ENCODE measurements at places on chromosomes 3 and 15.

- peak; percentile 59 for DNase-seq
Measured at GRCh38 chr3:10192953-10193691, 28.4 kb downstream of the IRAK2 start.

DNA sequence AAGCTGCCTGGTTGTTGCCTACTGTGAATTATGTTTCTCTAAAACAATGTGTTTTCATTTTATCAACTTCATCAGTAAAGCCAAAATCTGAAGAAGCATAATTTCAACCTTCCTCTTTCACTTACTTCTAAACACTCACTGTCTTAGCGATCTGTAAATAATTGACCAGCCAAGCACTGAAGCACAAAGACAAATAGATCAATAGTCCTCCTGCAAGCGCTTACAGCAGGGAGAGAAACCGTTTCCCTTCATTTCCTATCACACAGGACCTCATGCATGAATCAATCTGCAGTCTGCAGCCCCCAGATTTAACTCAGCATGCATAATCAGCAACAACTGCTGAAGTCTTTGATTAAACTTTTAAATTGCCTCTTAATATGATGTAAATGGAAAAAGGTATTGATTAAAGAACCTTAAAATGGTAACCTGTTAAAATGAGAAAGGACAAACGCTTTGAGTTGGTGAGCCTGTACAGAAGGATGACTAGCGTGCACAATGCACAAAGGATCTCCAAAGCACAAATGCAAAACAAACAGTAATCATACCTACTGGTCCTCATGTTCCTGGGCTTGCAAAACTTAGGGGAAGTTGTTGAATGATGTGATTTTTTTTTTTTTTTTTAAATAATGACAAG is 370.2 kb upstream of the ZNF385D start:
- no peak for DNase-seq

DNA sequence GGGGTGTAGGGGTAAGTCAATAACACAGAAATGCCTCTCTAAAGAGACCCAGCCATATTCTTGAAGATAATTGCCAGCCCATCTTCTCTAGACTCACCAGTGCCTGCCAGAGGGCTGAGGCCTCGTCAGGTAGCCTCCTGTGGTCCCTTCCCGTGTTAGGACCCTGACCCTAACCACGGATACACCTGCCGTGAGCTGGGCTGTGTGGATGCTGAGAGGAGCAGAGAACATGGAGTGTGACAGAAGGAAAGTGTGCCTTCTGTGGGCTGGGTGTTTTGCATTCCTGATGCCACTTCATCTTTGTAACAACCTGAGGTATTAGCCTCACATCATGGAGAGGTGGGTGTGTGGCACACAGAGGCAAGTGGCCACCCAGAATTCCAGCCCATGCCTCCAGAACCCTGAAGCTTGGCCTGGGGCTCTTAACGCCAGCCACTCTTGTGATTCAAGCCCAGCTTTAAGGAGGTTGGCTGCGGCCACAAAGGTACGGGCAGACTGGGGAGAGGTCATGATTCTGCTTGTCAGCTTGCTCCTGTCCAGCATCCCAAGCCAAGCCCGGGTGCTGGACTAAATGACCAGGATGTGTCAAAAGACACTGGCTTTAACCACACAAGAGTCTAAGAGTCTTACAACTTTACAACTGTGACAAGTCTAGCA is 21.1 kb upstream of the ABTB1 start:
- no peak for DNase-seq

GRCh38 chr3:159560214-159560979 is 428.2 kb upstream of the IL12A start:
- DNase-seq = no peak

- DNase-seq = peak; percentile 42
Measured at GRCh38 chr3:41933154-41933676, 28.7 kb downstream of the ULK4 start.

DNA sequence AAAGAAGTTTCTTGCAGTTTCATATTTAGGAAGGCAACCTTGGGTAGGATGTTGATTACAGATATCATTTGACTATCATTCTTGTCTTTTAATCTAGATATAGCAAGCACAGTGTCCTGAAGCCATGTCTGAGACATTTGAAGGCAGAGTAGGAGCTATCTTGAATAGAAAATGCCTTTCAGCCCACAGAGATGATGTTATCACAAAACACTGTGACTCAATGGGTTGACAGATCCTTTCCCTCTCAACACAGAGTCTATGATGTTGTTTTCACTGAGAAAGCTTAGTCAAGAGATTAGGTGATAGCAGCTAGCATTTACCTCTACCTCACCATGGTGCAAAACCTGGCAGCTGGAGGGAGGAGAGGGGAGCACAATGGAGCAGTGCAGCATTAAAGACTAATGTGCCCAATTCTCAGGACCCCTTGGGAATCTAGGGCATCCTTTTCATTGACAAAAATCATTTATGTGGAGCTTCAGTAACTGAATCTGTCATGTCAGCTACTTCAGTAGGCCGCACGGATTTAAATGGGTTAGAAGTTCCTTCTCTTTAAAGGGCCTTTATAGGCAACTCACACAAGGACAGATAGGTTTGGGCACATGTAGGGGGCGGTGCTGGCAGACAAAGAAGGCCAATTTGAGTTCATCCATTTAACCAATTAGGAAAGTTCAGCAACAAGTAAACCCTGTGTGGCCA is 121.8 kb downstream of the AGBL1 start:
- DNase-seq = no peak

- no peak for DNase-seq
Measured at GRCh38 chr3:146125951-146126350, 35.0 kb downstream of the PLOD2 start.

DNA sequence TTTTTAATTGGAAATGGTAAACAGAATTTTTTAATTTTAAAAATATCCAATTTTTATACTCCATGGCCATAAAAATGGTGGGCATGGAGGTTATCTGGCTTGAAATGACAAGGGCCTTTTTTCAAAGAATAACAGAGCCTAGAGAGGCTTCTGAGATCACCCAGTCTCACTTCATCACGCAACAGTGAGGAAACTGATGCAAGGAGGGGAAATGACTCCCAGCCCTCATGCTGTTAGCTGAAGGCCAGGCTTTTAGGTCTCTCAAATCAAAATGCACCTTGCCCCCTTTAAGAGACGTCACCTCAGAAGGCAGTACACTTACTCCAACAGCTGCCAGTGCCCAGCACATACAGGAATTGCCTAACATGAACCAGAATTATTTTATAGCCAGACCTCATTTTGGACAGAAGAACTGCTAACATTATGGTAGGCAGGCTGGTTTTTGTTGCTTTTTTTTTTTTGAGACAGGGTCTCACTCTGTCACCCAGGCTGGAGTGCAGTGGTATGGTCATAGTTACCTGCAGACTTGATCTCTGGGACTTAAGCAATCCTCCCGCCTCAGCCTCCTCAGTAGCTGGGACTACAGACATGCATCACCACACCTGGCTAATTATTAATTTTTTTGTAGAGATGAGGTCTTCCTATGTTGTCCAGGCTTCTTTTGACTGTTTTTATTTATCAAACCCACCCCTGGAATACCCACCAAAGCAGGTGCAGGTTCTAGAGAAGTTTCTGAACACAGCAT is 9.1 kb downstream of the RAB43 start:
- no peak for DNase-seq

DNA sequence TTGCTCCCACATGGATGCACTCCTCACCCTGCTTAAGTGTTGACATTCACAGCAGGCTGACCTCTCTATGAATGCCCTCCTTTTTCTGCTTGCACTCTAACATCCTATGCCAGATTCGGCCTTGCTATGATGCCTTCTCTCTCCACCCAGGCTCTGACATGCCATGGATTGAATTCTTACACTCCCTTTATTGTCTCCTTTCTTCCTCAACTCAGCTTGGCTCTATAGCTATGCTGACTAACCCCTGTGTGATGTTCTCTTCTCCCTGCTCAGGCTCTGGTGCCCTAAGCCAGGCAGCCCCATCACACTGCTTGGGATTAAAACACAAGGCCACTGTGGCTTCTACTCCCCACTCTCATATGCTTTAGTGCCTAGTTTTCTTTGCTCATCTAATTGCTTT is 563.7 kb downstream of the NSUN3 start:
- no peak for DNase-seq

DNA sequence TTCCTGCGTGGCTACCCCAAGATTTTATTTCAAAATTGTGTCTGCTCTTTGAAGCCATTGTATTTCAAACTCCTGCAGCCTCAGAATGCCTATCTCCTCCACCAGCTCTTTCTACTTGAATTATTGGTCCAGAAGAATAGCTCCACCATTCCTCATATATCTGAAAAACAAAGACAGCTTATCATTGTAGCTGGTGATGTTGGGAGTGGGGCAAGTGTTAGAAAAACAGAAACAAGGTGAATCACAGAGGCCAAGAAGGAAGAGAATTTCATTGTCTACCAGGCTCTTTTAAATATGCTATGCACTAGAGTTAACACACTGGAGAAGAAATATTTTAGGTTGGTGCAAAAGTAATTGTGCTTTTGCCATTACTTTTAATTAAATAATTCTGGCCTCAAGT is 307.9 kb upstream of the ROPN1 start:
- DNase-seq = no peak

- DNase-seq = no peak
Measured at GRCh38 chr15:89767411-89767915, 8.7 kb upstream of the MESP2 start.

GRCh38 chr3:58198362-58198761 is 12.4 kb downstream of the DNASE1L3 start:
- no peak for DNase-seq

GRCh38 chr3:184590795-184591194 is 29.2 kb downstream of the EPHB3 start:
- DNase-seq = no peak

GRCh38 chr3:127887321-127887720 is 27.7 kb upstream of the KBTBD12 start:
- DNase-seq = no peak

DNA sequence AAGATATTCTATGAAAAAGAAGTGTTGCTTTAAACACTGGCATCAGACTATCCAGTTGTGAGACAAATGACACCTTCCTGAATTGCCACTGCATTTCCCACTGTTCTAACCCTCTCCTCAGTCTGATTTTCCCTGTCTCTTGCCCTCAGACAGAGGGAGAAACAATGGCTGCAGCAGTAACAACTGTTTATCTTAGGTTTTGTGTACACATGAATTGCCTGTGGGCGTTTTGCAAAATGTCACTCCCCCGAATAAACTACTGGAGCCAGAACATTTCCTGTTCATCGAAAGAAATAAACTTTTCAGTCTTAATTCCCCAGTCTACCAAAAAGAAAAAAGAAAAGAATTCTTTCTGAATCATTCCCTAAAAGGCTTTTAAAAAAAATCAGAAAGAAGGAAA is 155.1 kb downstream of the MAGI1 start:
- DNase-seq = peak; percentile 62

GRCh38 chr3:187491371-187491770 is 123.2 kb downstream of the RTP4 start:
- no peak for DNase-seq

DNA sequence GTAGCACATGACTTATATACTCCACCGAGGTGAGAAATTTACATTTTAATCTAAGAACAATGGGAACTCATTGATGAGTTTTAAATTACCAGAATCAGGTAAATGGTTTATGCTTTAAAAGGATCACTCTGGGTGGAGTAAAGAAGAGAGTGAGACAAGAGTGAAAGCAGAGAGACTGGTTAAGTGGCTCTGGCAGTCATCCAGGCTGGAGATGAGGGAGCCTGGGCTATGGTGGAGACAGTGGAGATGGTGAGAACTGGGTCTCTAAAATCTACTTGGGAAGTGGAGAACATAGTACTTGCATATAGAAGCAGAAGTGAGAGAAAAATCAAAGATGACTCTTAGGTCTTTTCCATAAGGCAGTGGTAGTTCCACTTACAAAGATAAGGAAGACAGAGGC is 37.1 kb upstream of the SLC25A36 start:
- DNase-seq = no peak

DNA sequence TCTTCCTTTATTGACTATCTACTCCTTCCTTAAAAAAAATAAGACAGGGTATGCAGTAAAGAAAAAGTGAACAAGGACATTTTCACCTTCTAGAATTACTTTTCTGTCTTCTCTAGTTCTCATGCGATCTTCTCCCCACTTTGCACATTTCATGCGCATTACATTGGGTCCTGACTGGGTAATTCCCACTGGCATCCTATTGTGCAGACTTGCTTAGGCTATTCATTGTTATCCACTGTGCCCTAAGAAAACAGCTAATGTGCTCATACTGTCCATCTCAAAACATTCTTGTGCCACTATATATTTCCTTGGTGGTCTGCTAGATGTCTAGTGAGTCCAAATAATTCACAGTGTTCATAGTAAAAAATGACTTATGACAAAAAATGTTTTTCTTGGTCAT is 447.4 kb upstream of the ROBO1 start:
- no peak for DNase-seq

DNA sequence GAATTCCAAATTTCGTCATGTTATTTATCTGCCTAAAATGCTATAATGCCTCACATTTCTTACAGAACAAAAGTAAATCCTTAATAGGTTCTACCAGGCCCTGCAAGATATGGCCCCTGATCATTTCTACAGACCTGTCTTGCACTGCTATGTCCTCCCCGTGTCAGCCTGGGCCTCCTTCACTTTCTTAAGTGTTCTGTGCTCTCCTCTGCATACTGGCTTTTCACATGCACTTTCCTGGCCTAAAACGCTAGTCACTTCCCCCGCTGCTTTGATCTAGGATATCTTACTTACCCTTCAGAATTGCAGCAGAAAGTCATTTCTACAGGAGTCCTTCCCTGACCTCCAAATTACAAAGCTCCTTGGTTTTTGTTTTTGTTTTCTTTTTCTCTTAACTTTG is 551.3 kb downstream of the NSUN3 start:
- no peak for DNase-seq

DNA sequence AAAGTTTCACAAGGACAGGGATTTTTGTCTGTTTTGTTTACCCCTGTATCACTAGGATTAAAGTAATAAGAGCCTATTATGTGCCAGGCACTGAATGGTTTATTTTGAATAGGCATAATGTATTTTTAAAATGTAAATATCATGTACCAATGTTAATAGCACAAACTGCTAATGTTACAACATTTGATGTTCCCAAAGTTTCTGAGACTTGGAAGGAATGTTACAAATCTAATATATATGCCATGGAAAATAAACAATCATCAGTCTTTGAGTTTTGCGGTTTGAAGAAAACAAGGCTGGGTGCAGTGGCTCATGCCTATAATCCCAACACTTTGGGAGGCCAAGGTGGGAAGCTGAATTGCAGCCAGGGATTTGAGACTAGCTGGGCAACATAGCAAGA is 159.4 kb downstream of the CDIN1 start:
- no peak for DNase-seq

- DNase-seq = peak; percentile 42
Measured at GRCh38 chr3:27939940-27940339, 217.8 kb upstream of the EOMES start.

- DNase-seq = peak; percentile 52
Measured at GRCh38 chr15:28885630-28886430, at the start of gene APBA2. APBA2 (plus strand) TSS chr15:28885974; CDS start chr15:29053885, 167,911 bp downstream.

- DNase-seq = no peak
Measured at GRCh38 chr3:112002096-112002971, 3.6 kb downstream of the TAGLN3 start.

DNA sequence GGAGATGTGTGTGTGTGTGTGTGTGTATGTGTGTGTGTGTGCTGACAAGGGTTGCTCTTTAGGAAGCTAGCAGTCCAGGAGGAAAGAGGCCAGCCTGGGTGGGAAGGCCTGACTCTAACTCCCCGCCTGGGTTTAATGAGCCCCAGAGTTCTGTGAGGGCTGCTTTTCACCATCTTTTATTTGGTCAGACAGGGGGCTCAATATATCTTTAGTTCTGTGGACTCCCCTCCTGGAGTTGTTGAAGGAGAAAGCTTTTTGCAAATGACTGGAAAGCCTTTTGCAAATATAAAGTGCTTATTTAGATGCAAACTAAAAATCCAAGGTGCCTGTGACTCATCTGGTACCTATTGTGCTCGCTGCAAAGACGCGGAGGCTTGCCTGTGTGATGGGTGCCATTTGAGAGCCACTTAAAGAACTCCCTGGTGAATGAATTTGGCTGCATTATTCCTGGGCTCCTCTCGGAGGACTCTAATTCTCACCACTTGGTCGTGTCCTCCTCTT is 24.5 kb downstream of the DRD3 start:
- no peak for DNase-seq
